Stimulated activated CD4-positive, alpha-beta T cell treated with anti-CD3 and anti-CD28 coated beads, Interleukin-1b, Interleukin-23, amount 100 ng/mL, for 1 hour (primary cell): ENCODE measurements at places on chromosomes 5 and 9.

DNA sequence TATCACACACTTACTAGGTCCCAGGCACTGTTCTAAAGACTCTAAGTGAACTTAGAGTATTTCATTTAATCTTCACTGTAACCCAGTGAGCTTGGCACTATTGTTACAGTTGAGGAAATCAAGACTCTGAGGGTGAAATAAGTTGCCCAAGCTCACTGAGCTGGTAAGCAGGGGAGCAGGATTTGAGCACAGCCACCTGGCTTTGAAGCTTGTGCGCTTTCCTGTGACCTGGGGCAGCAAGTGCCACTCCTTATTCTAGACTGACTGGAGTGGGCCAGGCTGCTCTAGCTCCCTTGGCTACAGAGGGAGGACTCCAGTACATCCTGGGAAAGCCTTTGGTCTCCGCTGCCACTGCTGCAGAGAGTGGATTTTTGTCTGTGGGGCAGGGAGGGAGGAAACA, 50.0 kb downstream of the RGS3 start:
- no peak for DNase-seq

GRCh38 chr5:17229313-17229712, 11.9 kb downstream of the BASP1 start:
- DNase-seq = no peak

- DNase-seq = no peak
Observed at GRCh38 chr5:169838688-169839087, 141.6 kb downstream of the INSYN2B start.

DNA sequence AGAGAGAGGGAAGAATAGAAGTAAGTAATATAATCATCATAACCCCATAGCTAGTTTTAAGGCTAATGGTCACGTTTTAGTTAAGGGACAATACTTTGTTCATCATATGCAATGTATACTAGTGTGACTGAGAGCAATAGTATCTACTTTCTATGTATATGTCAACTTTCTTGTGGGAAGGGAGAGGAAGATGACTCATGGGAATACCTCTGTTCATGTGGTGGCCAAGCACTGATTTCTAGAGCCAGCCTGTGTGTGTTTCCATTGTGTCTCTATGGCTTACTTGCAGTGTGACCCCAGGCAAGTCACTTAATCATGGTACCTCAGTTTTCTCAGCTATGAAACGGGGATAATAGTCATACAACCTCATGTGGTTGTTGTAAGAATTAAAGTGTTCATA, 639.6 kb downstream of the CETN3 start:
- DNase-seq = no peak

- DNase-seq = no peak
Observed at GRCh38 chr5:113474100-113474728, 14.0 kb downstream of the MCC start.

DNA sequence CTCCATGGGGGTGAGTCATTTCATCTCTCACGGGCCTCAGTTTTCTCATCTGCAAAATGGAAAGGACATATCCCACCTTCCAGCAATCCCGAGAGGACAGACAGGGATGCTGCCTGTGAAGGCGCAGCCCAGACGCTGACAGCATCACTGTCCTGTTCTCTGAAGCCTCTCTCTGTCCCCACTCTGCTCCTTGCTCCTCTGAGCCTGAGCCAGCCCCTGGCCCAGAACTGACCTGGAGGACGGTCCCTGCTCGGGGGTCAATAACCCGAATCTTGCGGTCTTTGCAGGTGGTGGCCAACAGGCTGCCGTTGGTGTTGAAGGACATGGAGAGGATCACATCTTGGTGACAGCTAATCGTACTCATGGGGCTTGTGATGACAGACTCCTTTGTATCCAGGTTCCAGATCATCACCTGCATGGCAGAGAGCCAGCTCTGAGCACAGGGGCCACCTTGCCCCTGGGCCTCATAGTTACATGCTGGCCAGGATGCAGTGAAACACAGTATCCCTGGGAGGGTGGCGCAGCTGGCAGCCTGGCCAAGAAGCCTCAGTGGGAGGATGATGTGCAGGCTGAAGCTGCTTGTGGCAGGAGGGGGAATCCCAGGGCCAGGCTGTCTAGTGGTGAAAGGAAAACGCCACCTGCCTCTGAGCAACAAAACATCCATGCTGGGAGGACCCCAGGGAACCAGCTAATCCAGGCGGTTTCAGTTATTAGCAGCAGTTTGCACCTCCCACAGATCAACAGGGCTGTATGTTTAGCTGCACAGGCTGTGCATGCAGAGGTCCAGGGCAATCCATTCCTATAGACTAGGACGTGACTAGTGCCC, 14.0 kb upstream of the TRIM14 start:
- no peak for DNase-seq

DNA sequence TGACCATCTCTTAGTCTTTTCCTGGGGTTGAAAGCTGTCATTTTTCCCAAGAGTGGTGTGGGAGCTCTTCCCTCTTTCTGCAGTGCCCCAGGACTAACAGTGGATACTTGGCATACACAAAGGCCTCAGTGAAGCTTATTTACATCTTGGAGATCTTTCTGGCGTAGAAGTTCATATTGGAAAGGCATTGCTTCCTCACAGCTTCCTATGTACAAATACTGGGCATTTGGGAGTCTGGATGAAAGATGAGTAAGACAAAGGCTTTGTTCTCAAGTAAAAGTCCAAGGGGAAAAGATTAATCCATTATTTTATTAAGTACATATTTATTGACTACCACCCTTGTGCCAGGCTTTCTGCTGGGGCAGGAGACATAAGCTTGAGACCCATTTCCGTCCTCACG, 22.0 kb downstream of the MAP3K1 start:
- DNase-seq = no peak

DNA sequence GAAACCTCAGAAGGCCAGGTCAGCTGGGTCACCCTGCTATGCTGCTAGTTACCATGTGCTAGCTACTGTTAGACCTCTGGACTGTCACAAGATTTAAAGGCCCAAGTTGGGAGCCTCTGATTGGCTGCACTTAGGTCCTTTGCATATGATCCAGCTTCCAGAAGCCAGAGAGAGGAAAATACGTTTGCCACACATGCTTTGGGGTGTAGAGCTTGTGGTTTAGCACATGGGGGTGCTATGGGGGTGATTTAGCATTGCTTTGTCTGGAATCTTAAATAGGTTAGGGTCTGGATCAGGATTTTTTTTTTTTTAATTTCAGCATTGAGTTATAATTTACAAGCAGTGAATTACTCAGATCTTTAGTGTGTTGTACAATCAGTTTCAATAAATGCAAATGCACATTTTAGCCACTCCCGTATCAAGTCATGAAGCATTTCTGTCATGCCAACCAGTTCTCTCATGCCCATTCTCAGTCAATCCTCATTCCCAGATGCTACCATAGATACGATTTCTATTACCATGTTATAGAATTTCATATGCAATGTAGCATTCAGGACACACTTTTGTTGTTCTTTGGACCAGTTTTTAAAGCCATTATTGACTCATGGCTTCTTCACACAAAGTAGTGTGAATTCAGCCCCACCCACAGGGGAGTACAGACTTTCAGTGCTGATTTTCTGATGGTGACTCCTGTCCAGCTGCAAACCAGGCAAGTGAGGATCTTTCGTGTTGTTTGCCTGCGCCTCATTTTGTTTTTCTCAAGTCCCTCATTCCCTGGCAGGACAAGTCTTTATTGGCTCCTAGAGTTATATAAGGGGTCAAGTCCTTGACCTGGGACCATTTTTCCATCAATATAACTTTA, 250.4 kb downstream of the LRRC70 start:
- no peak for DNase-seq

- DNase-seq = no peak
Observed at GRCh38 chr9:76521906-76522305, 62.9 kb downstream of the GCNT1 start.

DNA sequence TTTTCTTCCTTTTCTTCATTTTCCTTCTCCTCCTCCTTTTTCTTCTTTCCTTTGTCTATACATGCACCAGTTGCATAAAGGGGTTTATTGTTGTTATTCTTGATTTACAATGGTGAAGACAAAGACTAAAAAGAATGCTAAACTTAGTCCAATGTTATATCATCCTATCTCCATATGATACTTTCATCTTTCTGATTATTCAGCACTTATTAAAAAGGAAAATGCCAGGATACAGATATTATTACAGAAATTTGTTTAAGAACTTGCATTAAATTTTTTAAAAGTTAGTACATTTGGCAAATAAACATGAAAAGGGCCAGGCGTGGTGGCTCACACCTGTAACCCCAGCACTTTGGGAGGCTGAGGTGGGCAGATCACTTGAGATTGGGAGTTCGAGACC, 1074.9 kb downstream of the EFNA5 start:
- no peak for DNase-seq

- DNase-seq = no peak
Observed at GRCh38 chr9:14608540-14608939, 84.7 kb downstream of the ZDHHC21 start.

GRCh38 chr5:143501310-143502044, 98.0 kb upstream of the NR3C1 start:
- DNase-seq = no peak

DNA sequence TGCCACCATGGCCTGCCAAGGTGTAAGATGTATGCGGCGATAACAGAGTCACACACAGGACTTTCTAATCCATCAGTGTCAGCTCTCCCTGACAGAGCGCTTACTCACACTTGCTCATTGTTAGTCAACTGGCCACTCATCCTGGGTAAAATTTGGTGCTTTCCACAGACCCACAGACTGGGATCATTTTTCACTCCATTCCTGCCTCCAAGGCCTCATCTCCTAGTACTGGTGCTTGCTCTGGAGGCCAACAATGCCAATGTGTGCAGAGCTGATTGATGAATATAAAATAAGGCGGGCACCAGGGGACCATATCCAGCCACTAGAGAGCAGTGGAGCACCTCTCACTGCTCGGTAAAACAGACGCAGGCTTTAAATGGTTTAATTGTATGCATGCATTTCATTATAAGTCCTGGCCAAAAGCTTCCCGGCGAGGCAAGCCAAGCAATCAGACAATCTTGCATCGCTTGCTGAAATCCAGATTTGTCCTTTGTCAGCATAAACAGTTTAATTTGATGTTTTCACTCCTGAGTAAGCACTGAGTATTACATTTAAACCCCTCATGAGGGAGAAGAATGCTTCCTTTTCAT, 22.3 kb downstream of the PSMB7 start:
- DNase-seq = no peak

DNA sequence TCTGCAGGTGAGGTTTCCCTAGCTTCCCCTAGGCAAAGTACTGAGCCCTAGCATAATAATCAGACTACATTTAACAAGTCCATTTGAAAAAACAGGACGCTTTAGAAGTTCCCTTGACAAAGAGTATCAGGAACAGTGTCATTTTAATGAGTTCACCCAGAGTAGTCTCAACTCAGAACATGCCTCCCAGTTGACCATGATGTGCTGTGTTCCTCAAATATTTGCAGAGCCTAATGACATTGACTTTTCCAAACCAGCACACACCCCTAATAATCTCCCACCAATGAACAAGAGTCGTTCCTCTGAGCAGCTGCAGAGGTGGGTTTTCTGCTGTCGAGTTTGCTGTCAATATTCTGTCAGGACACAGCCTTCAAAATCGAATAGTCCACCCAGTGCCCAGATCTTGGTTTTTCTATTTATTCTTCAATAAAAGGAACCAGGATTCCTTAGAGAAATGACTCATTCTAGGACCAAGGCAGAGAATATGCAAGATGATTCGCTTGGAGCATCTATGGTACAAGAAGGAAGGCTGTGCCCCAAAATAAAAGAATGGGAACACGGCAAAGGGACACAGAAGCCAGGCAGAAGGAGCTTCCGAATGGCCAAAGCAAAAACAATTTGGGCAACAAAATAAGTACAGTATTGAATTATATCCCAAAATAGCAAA, 57.6 kb downstream of the OTULIN start:
- no peak for DNase-seq

DNA sequence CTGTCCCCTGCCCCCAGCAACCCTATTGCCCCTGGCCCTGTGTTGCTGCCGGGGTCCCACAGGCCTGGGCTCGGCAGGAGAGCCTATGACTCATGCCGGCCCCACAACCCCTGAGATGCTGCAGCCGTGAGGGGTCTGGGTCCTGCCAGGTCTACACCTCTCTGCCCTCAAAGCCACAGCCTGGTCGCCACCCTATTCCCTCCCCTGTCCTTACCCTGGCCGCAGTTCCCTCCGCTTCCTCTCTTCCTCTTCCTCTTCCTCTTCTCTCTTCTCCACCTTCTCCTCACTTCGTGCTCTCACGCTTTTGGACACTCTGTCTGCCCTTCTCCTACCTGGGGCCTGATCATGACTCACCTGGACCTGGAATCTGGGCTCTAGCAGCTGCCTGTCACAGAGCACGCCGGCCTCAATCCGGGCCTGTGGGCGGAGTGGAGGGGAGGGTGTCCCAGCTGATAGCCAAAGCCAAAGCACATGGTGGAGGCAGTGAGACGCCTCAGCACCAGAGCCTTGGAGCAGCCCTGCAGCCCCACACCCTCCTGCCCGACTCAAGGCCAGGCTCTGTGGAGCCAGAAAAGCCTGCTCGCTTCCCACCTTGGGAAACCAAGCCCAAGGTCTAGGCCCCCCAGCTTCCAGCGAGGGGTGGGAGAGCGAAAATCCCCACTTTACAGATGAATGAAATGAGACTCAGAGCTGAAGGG, 26.8 kb upstream of the CSF1R start:
- DNase-seq = no peak

- no peak for DNase-seq
Observed at GRCh38 chr5:57411982-57412381, 70.6 kb downstream of the ACTBL2 start.

- no peak for DNase-seq
Observed at GRCh38 chr5:112064271-112064701, 307.3 kb upstream of the NREP start.
